ENCODE measurements at places on chromosomes 4 and X. TPM values are rescaled to one million over a fixed set of nuclear protein-coding genes. Genes with fewer than 3 reads are reported as not detected.

HPRT1 gene
- total RNA-seq, result 15.7 TPM

XAGE1A gene
- not detected for total RNA-seq

STAP1 gene
- total RNA-seq, result not detected

FRMPD4 gene
- total RNA-seq, result under 0.01 TPM

MFAP3L gene
- total RNA-seq, result 8.0 TPM

CTSO gene
- total RNA-seq, result 1.7 TPM

GCNA gene
- total RNA-seq, result 1.9 TPM

FAT4 gene
- total RNA-seq, result 1.4 TPM

MAGED4B gene
- 0.57 TPM for total RNA-seq

STAG2 gene
- total RNA-seq, result 110 TPM

MAOB gene
- 2.5 TPM for total RNA-seq

TRPC5OS gene
- not detected for total RNA-seq

MAP9 gene
- total RNA-seq, result 7.2 TPM

QRFPR gene
- total RNA-seq, result not detected

RS1 gene
- not detected for total RNA-seq

POU4F2 gene
- not detected for total RNA-seq

CFI gene
- not detected for total RNA-seq

TRIM75 gene
- total RNA-seq, result not detected

USP17L15 gene
- total RNA-seq, result not detected
